ENCODE measurements at places on chromosomes 7 and 10. TPM values are rescaled to one million over a fixed set of nuclear protein-coding genes. Genes with fewer than 3 reads are reported as not detected.

CRTAC1 gene
- total RNA-seq: 2.2 TPM

TMEM209 gene
- total RNA-seq: 15.0 TPM

DNA sequence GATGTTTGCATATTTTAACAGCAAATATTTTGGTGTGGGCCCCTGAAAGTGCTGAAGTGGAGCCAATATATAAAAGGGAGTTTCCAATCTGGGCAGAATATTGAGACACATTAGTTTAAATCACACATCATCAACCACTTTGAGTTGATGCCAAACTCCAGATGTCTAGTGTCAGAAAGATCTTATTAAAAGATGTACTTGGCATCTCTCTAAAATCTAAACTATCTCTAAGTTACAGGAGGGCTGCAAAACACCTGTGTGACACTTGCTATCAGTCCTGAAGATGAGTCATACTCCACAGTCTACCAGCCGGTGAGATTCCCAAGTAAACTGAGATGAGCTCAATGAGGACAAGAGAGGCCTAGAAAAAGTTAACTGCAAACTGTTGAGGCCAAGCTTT is 11.4 kb downstream of the JAZF1 start:
- no peak for DNase-seq
- H3K27ac ChIP-seq: no peak overlapping the region
- H3K4me3 ChIP-seq: no peak overlapping the region
- no peaks in the 10 kb centered on the region for H3K27me3 ChIP-seq

GRCh38 chr7:106405697-106406141 is 120.9 kb upstream of the NAMPT start:
- H3K36me3 ChIP-seq: no peaks in the 10 kb centered on the region
- H3K27ac ChIP-seq: no peak overlapping the region
- no peak for DNase-seq

DNA sequence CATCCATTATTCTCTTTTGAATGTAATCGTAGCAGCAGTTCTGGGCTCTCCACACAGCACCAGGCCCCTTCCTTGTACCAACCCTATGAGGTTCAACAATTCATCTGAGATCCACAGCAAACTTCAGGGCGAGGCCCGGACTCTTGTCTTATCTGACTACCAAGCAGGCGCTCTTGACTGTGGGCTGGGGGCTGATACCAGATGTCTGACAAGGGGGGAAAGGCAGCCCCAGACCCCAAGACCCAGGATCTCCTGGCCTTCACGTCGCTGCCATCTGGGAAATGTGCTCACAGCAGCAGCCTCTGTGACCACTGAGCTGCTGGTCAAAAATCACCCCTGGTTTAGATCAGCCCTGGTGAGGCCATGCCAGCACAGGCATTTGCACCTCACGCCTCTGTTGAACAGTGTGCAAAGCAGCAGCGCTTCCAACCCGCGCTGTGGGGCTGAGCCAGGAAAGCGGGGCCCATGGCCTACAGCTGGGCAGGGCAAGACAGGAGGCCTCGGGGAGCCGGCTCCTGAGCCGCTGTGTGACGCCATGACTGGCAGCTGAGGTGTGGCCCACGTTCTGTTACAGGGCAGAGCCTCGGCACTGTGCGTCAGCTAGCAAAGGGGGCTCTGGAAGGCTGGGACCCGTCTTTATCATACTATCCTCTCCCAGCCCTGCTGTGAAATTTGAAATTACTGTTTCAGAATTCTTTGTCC is 143.9 kb downstream of the PAXIP1 start:
- H3K4me1 ChIP-seq: no peaks in the 10 kb centered on the region
- H3K27ac ChIP-seq: no peak overlapping the region
- no peak for DNase-seq
- no peak overlapping the region for H3K4me3 ChIP-seq
- H3K27me3 ChIP-seq: no peaks in the 10 kb centered on the region
- H3K36me3 ChIP-seq: no peaks in the 10 kb centered on the region

GRCh38 chr10:29555091-29555745 is 79.6 kb downstream of the SVIL start:
- no peak overlapping the region for H3K4me3 ChIP-seq
- DNase-seq: no peak
- peak overlapping the region; percentile 52 for H3K27ac ChIP-seq

- no peak overlapping the region for H3K27ac ChIP-seq
- no peak overlapping the region for H3K4me3 ChIP-seq
- DNase-seq: no peak
- peaks cover 8% of the 10 kb centered on the region for H3K4me1 ChIP-seq
- no peaks in the 10 kb centered on the region for H3K36me3 ChIP-seq
- H3K27me3 ChIP-seq: no peaks in the 10 kb centered on the region
These were observed 218.6 kb downstream of the CELF2 start for GRCh38 chr10:11236234-11236633.

DNA sequence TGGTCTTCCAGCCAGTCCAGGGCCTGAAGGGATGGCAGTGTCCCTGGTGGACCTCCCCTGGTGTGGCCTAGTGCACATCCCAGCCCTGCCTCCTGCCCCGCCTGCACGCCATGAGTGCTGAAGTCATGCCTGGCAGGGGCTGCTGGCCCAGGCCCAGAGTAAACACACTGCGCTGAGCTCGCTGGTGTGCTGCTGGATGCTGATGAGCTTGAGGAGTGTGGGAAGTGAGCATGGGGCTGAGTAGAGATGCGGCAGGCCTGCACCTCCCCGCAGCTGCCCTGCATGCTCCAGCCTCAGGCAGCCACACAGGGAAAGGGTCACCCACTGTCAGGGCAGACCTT is 43.2 kb downstream of the HTRA1 start:
- DNase-seq: peak; percentile 83
- no peaks in the 10 kb centered on the region for H3K27me3 ChIP-seq
- peaks cover 27% of the 10 kb centered on the region for H3K36me3 ChIP-seq
- H3K27ac ChIP-seq: peak overlapping the region; percentile 14
- no peak overlapping the region for H3K4me3 ChIP-seq

- peaks cover 8% of the 10 kb centered on the region for H3K4me1 ChIP-seq
- peak; percentile 77 for DNase-seq
- H3K36me3 ChIP-seq: no peaks in the 10 kb centered on the region
- H3K27me3 ChIP-seq: peaks cover 9% of the 10 kb centered on the region
- no peak overlapping the region for H3K27ac ChIP-seq
These were observed 1.2 kb downstream of the TSPAN12 start for GRCh38 chr7:120856621-120857352.

GRCh38 chr10:1074052-1074747 is 18.0 kb downstream of the WDR37 start:
- H3K4me3 ChIP-seq: no peak overlapping the region
- no peak overlapping the region for H3K27ac ChIP-seq
- H3K36me3 ChIP-seq: peaks cover 52% of the 10 kb centered on the region

DNA sequence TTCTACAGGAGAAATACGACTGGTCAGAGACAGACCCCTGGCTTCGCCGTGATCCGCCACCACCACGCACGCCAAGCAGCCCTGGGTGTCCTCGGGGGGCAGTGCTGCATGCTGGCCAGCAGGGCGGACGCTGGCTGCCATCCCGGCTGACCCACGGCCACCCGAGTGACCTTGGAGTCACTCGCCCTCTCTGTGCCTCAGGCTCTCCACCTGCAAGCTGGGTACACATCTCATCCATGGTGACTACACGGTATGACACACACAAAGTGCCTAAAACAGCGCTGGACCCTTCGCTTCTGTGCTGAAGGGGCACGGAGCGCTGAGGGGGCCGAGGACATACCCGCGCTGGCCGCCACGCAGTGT is 62.0 kb upstream of the RNF32 start:
- no peaks in the 10 kb centered on the region for H3K36me3 ChIP-seq
- H3K4me1 ChIP-seq: no peaks in the 10 kb centered on the region
- H3K27me3 ChIP-seq: no peaks in the 10 kb centered on the region
- no peak overlapping the region for H3K4me3 ChIP-seq
- no peak overlapping the region for H3K27ac ChIP-seq

DNA sequence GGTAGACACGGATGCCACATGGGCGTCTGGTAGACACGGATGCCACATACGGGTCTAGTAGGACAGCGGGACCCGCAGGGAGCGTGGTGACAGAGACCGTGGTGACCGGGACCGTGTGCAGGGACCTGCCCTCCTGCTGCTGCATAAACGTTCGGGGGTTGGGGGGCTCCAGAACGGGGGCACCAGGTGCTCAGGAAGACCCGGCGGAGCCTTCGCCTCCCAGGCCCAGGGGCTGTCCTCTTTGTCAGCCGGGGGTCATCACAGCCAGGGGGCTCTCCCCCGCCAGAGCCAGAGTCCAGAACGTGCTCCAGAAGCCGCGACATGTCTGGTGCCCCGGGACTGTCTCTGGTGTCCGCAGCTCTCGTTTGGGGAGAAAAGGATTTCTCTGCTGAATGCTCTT is 69.2 kb upstream of the ADGRA1 start:
- no peak for DNase-seq
- H3K4me1 ChIP-seq: no peaks in the 10 kb centered on the region
- H3K36me3 ChIP-seq: no peaks in the 10 kb centered on the region
- H3K27me3 ChIP-seq: peaks cover 23% of the 10 kb centered on the region
- H3K4me3 ChIP-seq: no peak overlapping the region
- H3K27ac ChIP-seq: no peak overlapping the region
